Activated naive CD4-positive, alpha-beta T cell treated with anti-CD3 and anti-CD28 coated beads, Interleukin-2, amount 10 ng/mL, durations not matched to agents 7 days and 5 days (primary cell): ENCODE measurements at places on chromosomes 4 and X.

- DNase-seq: no peak
Measured at GRCh38 chr4:14132301-14132700, 504.8 kb upstream of the BOD1L1 start.

- no peak for DNase-seq
Measured at GRCh38 chr4:15469402-15470127, at the start of gene CC2D2A. TSS of gene CC2D2A (plus strand) at chr4:15469882. CDS start at chr4:15475933, 6,051 bp downstream.

DNA sequence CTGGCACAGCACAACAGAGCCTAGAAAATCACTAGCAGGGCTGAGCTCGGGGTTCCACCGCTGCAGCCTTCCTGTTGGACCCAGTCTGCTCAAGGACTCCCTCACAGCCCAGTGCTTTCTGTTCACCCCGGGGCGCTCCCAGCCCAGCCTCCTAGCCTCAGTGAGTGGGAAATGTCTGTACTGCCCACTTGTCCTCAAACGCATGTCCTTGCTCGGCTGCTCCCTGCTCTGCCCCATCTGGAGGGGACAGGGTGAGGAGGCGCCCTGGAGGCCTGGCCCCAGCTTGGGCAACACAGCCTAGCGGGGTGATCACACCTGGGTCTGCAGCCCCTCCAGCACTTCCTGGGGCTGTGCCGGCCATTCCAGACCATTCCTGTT is 11.9 kb upstream of the CCNQ start:
- DNase-seq: no peak

- DNase-seq: no peak
Measured at GRCh38 chr4:38095691-38096090, 135.5 kb downstream of the PTTG2 start.

DNA sequence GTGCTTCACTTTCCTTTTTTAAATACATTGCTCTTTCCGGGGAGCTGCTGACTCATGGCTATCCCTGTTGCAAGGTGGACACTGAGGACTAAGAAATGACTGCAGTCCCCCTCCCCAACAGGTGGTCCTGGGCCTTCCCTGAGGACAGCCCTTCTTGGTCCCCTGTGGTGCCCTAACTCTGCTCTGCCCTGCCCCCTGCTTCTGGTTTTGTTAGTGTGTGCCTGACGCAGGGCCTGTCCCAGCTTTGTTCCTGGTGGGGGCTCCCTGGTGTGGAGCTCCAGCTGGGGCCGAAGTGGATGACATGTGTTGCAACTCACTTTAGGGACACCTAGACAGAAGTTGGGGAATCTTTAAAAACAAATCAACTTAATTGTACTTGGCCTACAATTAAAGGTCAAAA is 81.9 kb downstream of the TMEM144 start:
- no peak for DNase-seq

- DNase-seq: no peak
Measured at GRCh38 chr4:176758731-176759130, 34.0 kb downstream of the VEGFC start.

- DNase-seq: no peak
Measured at GRCh38 chr4:123785538-123785937, 388.9 kb downstream of the SPRY1 start.
